ENCODE measurements at places on chromosomes 4 and X.

DNA sequence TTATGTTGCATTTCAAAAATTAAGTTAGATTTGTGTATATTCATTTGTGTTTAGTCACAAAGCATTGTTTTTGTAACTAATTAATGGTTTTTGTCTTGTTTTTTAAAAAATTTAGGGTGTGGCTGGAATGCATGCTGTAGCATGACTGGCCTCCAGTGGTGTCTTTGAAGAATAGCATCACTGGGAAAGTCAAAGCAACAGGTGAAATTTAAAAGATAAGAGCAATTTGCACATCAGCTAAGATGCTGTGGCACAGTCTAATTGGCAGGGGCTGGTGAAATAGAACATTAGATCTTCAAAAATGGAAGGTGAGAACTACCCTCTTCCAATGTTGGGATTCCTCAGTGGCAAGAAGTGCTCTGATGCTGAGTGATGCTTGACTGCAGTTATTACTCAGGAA, 45.3 kb downstream of the ANK2 start:
- no peak for DNase-seq

GRCh38 chr4:25702848-25703247, 47.2 kb downstream of the SLC34A2 start:
- no peak for DNase-seq

- no peak for DNase-seq
Observed at GRCh38 chr4:41209187-41209586, 5.2 kb downstream of the APBB2 start.

DNA sequence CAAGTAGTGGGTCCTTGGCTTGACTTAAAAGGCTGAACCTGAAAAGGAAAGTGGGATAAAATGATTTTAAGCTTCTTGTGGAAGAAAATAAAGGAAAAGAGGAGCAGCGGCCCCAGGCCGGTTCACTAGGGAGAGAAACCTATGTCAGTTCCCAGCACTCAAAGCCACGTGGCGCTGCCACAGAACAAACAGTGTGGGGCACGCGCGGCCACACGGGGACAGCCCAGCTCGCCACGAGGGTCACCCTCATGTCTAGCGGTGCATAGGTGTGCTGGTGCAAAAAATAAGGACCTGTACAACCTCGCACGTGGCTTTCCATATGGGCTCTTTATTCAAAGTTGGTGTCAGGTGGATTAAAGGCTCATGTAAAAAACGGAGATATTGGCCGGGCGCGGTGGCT, 17.1 kb downstream of the MSANTD1 start:
- DNase-seq: no peak

GRCh38 chr4:110787109-110787508, 164.2 kb upstream of the PITX2 start:
- no peak for DNase-seq

DNA sequence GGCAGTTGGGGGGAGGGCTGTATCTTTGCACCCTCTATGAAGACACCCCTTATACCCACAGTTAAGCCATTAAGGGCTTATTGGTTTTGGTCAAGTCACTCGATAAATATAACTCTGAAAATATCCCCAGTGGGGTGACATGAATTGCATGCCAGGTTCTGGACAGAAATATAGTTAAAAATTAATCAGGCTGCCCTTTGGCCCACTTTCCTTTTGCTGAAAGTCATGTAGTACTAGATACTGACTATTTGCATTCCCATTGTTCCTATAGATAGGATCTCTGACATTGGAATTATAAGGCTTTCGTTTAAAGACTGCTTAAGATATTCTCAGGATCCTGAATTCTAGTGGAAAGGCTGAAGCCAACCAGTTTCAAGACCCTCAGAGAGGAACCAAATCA, 43.5 kb upstream of the LAMP2 start:
- DNase-seq: no peak

DNA sequence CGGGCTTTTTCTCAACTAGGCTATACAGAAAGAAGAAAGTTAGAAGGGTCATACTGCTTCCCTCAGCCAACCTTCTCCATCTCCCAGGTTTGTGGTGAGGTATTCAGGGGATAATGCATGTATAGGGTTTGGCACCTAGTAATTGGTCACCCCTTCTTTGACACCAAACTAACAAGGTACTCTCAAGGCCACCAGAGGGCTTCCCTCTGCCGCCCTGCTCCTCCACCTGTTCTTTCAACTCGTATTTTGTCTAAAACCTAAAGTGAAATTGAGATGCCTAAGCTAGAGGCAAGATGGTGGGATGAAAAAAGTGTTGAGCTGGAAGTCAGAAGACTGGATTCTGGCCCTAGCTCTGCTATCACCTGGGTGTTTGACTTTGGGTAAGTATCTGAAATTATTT, 22.0 kb downstream of the CT47C1 start:
- DNase-seq: no peak

- no peak for DNase-seq
Observed at GRCh38 chr4:151671541-151672059, 89.2 kb downstream of the GATB start.

- no peak for DNase-seq
Observed at GRCh38 chrX:19955306-19955705, 35.6 kb downstream of the BCLAF3 start.

- DNase-seq: no peak
Observed at GRCh38 chr4:82797040-82797404, 1.6 kb downstream of the SCD5 start.

DNA sequence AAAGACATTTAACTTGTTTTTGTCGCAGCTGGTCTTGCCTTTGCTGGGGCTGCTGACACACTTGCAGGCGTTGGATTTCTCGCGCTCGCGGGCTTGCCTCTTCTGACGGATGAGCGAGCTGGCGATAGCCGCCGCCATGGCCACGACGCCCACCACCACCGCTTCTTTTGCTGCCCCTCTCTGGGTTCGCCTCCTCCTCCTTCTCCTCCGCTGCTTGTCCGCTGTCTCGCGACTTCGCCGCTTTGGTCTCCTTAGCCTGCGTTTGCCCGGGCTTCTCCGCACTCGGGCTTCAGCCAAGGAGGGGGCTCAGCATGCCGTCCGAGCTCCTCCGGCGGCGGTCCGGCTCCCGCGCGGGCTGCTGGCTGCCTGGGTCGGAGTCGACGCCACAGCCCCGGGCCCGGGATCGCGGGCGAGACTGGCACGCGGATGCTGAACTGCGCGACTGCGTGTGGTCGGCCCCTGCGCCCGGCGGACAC, 613 bp downstream of the FGF13 start:
- no peak for DNase-seq

GRCh38 chrX:20527558-20528011, 260.9 kb upstream of the RPS6KA3 start:
- DNase-seq: no peak

DNA sequence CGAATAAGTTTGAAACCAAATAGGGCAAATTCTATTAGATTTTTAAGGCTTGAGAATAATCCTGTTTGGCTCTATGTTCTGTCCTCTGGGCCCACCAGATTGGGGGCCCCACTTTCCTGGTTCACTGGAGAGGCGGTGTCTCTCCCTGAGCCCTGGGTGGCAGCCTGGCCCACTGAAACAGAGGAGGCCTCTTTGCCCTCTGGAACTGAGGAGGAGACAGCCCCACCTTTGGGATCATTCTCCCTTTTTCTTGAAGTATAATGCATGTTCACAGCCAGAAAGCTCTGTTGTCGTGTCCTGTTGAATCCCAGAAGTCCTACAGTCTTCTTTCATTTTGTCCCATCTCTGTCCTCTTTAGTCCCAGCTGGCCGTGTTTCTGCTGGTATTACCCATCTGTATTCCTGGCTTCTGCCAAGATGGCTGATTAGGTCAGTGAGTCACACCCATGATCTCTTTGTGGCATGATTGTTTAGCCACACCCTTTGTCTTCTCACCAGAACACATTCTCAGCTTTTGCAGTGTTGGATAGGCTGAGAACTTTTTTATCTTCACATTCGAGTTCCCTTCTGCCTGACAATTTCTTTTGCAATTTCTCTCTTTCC, 8.1 kb upstream of the TBC1D25 start:
- no peak for DNase-seq

DNA sequence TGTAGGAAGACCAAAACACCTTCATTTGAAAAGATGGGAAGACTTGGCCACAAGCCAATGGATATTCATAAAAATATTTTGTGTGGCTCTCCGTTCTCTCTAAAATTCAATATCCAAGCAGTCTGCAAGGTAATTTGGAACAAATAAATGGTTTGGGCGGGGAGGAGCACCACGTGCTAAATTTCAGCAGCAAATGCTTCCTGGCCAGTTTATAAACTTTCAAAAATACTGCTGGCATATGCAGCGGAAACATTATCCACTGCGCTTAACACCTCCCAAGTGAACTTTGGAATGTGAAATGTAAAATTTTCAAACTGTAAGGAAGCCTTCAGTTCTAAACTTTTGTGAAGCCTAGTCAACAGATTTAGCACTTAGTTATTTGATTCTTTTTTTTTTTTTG, 191.0 kb downstream of the NSUN7 start:
- no peak for DNase-seq

- DNase-seq: no peak
Observed at GRCh38 chrX:12984603-12985319, 9.9 kb downstream of the TMSB4X start.
